ENCODE measurements at places on chromosomes 5 and 9. TPM values are rescaled to one million over a fixed set of nuclear protein-coding genes. Genes with fewer than 3 reads are reported as not detected.

DNA sequence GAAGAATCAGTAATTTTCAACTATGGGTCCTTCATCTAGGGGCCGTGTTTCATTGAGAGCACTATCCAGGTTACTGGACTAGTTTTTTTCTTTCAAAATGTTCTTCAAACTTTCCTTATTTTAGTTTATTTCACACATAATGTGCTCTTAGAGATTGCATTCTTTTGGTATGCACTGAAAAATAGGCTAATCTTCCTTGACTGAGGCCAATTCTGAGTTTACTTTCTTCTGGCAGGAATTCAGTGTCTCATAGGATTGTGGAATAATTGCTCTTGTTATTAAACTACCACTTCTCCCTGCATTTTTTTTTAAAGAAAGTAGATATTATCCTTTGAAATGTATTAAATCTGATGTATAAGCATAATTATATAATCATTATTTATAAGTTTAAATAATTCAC is 624.5 kb downstream of the RAB3C start:
- H3K4me3 ChIP-seq: no peak overlapping the region
- H3K36me3 ChIP-seq: no peaks in the 10 kb centered on the region
- no peak overlapping the region for H3K27ac ChIP-seq
- H3K27me3 ChIP-seq: no peaks in the 10 kb centered on the region

DNA sequence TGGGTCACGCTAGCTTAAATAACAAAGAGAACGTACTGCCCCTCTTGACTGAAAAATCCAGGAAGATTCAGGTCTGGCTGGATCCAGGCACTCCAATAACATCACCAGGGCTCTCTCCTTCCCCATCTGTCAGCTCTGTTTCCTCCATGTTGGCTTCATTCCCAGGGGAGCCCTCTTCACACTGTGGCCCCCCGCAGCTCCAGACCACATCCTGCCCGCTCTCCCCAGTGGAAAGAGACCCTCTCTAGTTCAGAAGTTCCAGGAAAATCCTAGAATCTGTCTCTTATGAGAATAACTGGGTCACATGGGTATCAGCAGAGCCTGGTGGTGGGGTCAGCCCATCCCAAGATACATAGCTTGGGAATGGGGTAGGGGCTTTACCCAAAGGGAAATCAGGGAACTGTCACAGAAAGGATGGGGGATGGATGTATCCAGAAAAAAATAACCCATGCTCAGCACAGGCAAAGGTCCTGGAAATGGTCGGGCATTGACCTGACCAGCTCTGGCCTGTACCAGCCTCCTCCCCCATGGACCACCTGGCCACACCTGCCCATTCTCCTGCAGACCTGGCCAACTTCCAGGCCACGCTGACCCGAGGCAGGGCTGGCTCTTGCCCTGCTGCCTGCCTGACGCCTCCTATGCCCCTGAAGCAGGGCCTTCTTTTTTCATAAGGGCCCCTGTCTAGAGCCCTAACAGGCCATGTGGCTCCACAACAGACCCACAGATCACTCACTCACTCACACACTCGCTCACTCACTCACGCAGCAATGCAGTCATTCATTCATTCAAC is 65.9 kb downstream of the COL23A1 start:
- H3K4me3 ChIP-seq: no peak overlapping the region
- DNase-seq: no peak
- H3K4me1 ChIP-seq: no peaks in the 10 kb centered on the region

Gene PKD2L2
- total RNA-seq: not detected

GRCh38 chr5:59333416-59333815 is 560.1 kb downstream of the PDE4D start:
- H3K4me3 ChIP-seq: no peak overlapping the region
- no peak for DNase-seq
- H3K4me1 ChIP-seq: peaks cover 4% of the 10 kb centered on the region

GRCh38 chr9:93899609-93900435 is 55.3 kb downstream of the BARX1 start:
- no peaks in the 10 kb centered on the region for H3K4me1 ChIP-seq
- no peak overlapping the region for H3K27ac ChIP-seq
- H3K4me3 ChIP-seq: no peak overlapping the region
- DNase-seq: no peak

DNA sequence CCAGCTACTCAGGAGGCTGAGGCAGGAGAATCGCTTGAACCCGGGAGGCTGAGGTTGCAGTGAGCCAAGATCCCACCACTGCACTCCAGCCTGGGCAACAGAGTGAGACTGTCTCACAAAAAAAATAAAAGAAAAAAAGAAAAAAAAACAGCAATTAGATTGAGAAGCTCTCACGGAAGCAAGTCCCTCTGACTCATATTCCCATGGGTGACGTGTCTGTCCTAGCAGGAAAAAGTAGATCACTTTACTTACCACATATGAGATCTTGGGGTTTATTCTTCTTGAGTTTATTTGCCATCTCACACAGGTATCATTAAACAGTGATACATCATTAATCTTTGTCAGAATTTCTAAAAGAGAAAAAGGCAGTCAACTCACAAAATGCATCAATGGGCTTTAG is 62.6 kb downstream of the SUSD1 start:
- no peaks in the 10 kb centered on the region for H3K27me3 ChIP-seq
- H3K4me1 ChIP-seq: peaks cover 13% of the 10 kb centered on the region
- peaks cover 5% of the 10 kb centered on the region for H3K36me3 ChIP-seq
- H3K27ac ChIP-seq: peak overlapping the region; percentile 48
- no peak overlapping the region for H3K4me3 ChIP-seq

DNA sequence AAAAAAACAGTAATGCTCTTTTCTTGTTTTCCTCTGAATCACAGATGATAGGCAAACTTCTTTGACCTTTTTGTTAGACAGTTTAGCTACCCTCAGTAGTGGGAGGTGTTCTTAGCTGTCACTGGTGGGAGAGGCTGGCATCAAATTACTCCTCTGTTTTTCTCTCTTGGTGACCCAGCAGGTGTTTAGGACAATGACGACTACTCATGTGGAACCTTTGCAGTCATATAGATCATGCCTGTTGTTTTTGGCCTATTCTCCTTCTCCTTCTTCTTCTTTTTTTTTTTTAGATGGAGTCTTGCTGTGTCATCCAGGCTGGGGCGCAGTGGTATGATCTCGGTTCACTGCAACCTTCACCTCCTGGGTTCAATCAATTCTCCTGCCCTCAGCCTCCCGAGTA is 15.4 kb upstream of the NPR2 start:
- H3K27me3 ChIP-seq: no peaks in the 10 kb centered on the region
- no peak for DNase-seq
- H3K27ac ChIP-seq: no peak overlapping the region

GRCh38 chr5:15823398-15823797 is 323.4 kb downstream of the FBXL7 start:
- H3K36me3 ChIP-seq: no peaks in the 10 kb centered on the region
- H3K4me1 ChIP-seq: peaks cover 12% of the 10 kb centered on the region
- no peaks in the 10 kb centered on the region for H3K27me3 ChIP-seq
- no peak overlapping the region for H3K27ac ChIP-seq
- no peak for DNase-seq

DNA sequence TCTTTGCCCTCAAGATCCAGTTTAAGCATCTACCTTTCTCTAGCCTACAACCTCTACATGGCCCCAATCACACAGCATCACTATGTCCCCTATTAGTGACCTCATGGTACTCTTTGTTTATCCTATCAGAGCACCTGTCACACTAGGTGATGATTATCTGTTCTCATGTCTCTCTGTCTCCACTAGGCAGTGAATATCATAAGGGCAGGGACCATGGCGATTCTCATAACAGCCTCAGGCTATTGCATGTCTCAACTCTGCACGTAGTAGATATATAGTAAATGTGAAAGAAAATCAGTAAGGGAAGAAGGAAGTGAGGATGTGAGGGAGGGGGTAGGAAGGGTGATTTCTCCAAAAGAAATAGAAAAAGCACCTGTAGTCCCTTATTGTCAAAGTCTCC is 311.0 kb downstream of the NSG2 start:
- H3K4me1 ChIP-seq: no peaks in the 10 kb centered on the region
- no peaks in the 10 kb centered on the region for H3K36me3 ChIP-seq
- H3K27me3 ChIP-seq: no peaks in the 10 kb centered on the region

Gene HNRNPAB
- total RNA-seq: 310 TPM

Gene MCC
- 23.0 TPM for total RNA-seq

DNA sequence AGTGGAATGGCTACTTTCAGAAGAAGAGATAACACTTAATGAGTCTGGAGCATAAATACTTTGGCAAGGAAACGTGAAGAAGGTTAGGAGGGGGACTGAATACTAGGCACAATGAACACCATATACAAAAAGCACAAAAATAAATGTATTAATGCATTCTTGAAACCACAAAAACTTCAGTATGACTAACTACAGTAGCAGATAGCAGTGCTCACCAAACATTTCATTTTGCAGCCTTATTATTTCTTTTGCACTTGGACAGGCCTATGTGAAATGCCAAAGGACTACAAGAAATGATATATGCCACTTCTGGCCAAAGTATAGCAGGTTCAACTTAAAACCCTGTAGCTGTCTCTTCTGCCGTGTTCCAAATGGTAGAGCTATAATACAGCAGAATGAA is 26.3 kb downstream of the UBQLN1 start:
- peaks cover 28% of the 10 kb centered on the region for H3K36me3 ChIP-seq
- H3K4me1 ChIP-seq: no peaks in the 10 kb centered on the region
- no peaks in the 10 kb centered on the region for H3K27me3 ChIP-seq
- H3K4me3 ChIP-seq: no peak overlapping the region

Gene CCIN
- 0.22 TPM for total RNA-seq

Gene GMCL2
- total RNA-seq: not detected

DNA sequence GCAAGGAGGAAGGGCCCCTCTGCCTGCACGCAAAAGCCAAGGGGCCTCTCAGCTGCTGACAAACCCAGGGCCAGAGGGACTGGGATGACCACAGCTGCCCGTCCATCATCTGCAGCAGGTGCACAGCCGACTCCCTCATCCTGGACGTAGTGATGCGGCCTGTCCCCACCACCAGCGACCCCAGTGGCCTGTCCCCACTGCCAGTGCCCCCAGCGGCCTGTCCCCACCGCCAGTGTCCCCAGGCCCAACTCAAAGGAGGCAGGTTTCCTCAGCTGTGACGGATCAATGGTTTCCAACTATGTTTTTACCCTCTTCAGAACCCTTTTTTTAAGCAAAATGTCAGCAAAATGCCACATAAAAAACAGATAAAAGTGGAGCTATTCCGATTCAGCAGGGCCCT is 62.5 kb downstream of the VAV2 start:
- DNase-seq: no peak
- H3K4me3 ChIP-seq: no peak overlapping the region
- H3K36me3 ChIP-seq: no peaks in the 10 kb centered on the region
- no peaks in the 10 kb centered on the region for H3K27me3 ChIP-seq
- H3K27ac ChIP-seq: no peak overlapping the region

DNA sequence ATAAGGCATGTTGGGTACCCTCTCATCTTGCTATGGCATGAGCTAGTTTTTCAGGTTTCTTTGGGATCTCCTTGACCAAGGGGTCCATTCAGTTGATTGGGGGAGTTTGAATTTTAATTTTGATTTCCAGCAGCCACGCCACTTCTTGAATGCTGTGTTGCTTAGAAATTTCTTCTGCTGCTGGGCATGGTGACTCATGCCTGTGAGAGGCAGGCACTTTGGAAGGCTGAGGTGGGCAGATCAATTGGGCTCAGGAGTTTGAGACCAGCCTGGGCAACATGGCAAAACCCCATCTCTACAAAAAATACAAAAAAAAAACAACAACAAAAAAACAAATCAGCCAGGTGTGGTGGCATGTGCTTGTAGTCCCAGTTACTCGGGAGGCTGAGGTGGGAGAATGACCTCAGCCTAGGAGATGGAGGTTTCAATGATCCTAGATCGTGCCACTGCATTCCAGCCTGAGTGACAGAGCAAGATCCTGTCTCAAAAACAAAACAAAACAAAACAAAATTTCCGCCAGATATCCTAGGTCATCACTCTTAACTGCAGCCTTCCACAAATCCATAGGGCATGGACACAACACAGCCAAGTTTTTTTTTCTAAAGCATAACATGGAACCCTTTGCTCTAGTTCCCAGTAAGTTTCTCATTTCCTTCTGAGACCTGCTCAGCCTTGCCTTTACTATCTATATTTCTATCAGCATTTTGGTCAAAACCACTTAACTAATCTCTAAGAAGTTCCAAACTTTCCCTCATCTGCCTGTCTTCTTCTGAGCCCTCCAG is 17.7 kb downstream of the TMC1 start:
- H3K4me1 ChIP-seq: no peaks in the 10 kb centered on the region
- H3K36me3 ChIP-seq: no peaks in the 10 kb centered on the region
- no peaks in the 10 kb centered on the region for H3K27me3 ChIP-seq
- H3K27ac ChIP-seq: no peak overlapping the region
- DNase-seq: no peak

GRCh38 chr5:79333852-79334557 is 98.1 kb downstream of the JMY start:
- H3K27ac ChIP-seq: no peak overlapping the region
- no peaks in the 10 kb centered on the region for H3K27me3 ChIP-seq
- H3K4me1 ChIP-seq: no peaks in the 10 kb centered on the region
- no peaks in the 10 kb centered on the region for H3K36me3 ChIP-seq
- no peak overlapping the region for H3K4me3 ChIP-seq

- no peak overlapping the region for H3K27ac ChIP-seq
- H3K27me3 ChIP-seq: no peaks in the 10 kb centered on the region
- H3K4me1 ChIP-seq: peaks cover 22% of the 10 kb centered on the region
- no peak for DNase-seq
- no peaks in the 10 kb centered on the region for H3K36me3 ChIP-seq
These were observed 29.3 kb downstream of the GOLGA2 start for GRCh38 chr9:128246471-128246870.

- no peaks in the 10 kb centered on the region for H3K4me1 ChIP-seq
- H3K4me3 ChIP-seq: no peak overlapping the region
- DNase-seq: no peak
These were observed 1381.5 kb upstream of the WWC1 start for GRCh38 chr5:166909926-166910325.

- DNase-seq: no peak
- no peak overlapping the region for H3K27ac ChIP-seq
- no peaks in the 10 kb centered on the region for H3K36me3 ChIP-seq
These were observed 444.6 kb downstream of the PTPRD start for GRCh38 chr9:10168241-10168640.

Gene PAEP
- not detected for total RNA-seq

DNA sequence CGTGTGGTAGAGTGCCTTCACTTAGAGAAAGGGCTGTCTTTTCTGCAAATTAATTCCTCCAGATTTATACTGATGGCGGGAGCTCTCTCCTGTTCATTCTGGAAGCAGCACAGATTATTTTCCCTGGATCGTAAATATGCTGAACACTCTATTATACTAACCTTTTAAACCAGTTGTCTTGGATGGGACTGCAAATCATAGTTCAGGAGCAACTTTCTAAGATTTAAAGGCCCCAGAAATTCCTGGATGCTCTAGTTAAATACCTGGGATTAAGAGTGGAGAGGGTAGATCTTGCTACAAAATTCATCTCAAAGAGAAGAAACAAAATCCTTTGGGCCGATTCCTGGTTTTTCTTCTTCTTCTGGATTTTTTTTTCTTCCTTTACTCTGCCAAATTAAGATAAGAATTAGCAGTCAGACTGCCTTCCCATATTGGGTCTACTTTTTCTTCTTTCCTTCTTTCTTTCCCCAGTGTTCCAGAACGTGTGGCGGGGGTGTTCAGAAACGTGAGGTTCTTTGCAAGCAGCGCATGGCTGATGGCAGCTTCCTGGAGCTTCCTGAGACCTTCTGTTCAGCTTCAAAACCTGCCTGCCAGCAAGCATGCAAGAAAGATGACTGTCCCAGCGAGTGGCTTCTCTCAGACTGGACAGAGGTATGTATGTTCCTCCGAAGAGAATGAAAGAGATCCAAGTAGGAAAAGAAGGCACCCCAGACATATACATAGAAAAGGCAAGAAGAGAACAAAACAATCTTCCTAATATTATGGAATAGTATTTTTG is 262.7 kb downstream of the SAXO1 start:
- no peak overlapping the region for H3K27ac ChIP-seq
- no peaks in the 10 kb centered on the region for H3K36me3 ChIP-seq
- no peaks in the 10 kb centered on the region for H3K27me3 ChIP-seq
- no peaks in the 10 kb centered on the region for H3K4me1 ChIP-seq
- DNase-seq: no peak

- H3K4me3 ChIP-seq: no peak overlapping the region
- DNase-seq: peak; percentile 51
- no peaks in the 10 kb centered on the region for H3K36me3 ChIP-seq
These were observed 140.6 kb upstream of the ZNF366 start for GRCh38 chr5:72647806-72648205.

Measured in endothelial cell of umbilical vein (primary cell).